ENCODE measurements at places on chromosomes 4 and X.

DNA sequence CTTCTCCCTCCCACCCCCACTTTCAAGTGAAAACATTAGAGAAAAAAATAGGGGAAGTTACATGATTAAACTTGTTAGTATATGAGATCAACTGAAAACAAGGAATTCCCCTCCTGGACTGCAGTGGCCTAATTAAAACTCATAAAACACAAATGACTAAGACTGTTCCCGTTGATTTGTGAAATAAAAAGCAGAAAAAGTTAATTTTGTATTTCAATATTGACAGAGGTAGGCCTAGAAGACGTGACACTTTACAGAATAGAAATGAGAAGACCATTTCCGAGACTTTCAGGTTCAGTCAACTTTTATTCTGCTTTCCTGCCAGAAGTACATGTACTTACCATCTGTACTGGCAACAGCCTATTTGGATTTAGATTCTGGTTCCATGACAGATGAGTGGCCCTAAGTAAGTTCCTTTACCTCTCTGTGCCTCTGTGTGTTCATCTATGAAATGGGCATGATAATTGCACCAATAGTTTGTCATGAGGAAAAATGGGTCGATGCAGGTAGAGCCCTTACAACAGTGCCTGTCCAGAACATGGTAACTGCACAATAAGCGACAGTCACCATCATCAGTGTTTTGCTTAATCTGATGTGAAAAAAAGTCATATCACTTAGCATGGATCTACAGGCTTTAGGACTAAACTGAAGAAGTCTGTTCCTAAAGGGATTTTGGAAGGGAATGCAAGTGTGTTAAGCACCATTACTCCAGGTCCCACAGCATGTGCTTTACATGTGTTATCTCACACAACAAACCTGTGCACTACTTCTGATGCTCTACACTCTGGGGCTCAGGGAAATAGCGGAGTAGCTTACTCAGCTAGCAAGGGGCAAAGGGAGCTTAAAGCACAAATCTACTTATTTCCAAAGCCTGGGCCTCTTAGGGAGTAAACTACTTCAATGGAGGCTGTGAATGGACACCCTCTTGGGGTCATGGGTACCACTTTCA lies 562.3 kb upstream of the DIPK2B start:
- DNase-seq, result no peak

GRCh38 chr4:41670530-41670929 lies 78.0 kb downstream of the PHOX2B start:
- DNase-seq, result no peak

- no peak for DNase-seq
Observed at GRCh38 chrX:125205918-125206665, 113.6 kb upstream of the TEX13C start.

DNA sequence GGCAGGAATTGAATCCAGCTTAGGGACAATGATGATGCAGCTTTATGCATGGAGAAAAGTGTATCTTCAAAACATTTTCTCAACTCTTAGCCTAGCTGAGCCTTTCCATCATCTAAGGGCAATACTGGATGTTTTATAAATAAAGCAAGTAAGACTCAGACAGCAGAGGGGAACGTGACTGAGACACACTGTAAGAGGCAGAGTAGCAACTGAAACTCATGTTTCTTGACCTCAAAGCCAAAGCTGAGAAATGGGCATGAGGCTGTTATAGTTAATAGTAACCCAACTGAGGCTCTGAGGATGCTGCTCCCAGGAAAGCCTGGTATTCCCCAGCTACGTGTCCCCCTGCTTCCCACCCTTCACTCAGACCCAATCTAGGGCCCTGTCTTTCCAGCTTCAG lies 44.6 kb downstream of the ARHGEF9 start:
- no peak for DNase-seq

GRCh38 chr4:124224256-124224655 lies 488.3 kb downstream of the ANKRD50 start:
- no peak for DNase-seq

DNA sequence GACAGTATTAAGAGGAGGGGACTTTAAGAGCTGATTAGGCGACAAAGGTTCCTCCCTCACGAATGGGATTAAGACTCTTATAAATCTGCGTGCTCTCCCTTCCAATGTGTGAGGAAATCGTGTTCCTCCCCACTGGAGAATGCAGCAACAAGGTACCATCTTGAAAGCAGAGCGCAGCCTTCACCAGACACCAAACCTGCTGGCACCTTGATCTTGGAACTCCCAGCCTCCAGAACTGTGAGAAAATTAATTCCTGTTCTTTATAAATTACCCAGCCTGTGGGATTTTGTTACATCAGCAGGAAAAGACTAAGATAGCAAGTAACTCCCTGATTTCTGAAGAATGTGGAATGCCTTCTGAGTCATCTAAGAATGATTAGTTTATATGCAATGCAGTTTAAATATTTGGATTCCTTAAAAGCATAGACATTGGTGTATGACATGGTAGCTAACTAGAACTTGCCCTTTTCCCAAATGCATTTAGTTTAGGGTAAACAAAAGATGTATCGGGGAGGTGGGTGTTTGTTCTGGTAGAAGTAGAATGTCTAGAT lies 86.1 kb downstream of the USP46 start:
- no peak for DNase-seq

- DNase-seq, result no peak
Observed at GRCh38 chrX:32397562-32398216, 813.7 kb downstream of the DMD start.

- no peak for DNase-seq
Observed at GRCh38 chr4:165199722-165200121, 7.6 kb upstream of the KLHL2 start.

GRCh38 chrX:148380650-148381561 lies 119.5 kb upstream of the AFF2 start:
- no peak for DNase-seq

DNA sequence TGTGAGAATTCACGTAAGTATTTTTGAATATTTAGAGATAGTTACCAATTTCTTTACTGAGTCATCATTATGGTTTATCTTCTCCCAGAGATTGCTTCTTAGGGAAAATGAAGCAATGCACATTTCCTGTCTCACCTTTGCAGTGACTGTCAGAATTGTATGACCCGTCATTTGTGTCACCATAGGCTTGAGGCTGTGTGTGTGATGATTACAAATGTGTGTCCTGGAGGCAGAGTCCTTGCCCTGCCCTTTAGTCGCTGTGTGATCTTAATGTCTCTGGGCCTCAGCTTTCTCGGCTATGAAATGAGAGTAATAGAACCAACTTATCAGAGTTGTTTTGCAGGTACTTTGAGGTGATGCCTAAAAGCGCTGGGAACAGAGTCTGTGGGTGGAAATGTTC lies 13.9 kb downstream of the HCCS start:
- no peak for DNase-seq

DNA sequence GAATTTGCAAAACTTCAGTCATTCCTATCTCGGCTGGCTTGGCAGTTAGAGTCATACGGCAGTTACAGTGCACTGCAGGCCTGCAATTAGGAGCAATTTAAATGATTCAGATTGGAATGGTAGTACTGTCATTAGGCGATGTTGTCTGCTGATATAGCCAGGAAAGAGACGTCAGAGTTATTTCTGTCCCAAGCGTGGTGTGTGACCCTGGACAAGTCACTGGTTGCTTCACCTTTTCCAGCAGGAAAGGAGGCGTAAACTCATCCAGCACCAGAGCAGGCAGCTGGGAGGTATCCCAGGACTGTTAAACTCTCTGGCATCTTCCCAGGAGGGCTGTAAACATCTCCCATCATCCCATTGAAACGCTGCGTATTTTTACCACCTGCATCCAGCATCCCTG lies 836 bp upstream of the LNX1 start:
- no peak for DNase-seq

DNA sequence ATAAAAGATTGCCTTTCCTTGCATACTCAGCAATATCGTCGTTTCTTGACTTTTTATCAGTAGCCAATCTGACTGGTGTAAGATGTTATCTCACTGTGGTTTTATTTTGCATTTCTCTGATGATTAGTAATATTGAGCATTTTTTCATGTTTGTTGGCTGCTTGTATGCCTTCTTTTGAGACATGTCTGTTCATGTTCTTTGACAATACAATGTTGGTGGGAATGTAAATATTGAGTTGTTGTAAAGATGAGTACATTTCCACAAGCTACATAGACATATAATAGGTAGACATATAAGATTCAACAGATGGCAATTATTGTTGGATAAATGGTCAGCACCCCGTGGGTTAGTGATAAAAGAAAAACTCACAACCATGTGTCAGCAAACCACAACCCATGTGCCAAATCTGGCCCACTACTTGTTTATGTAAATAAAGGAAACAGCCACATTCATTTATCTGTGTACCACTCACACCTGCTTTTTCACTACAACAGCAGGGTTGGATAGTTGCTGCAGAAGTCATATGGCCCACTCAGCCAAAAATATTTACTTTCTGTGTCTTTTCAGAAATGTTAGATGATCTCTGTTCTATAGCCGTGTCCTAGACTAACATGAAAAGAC lies 153.1 kb upstream of the VCX start:
- no peak for DNase-seq

- DNase-seq, result no peak
Observed at GRCh38 chr4:124417371-124417770, 295.2 kb downstream of the ANKRD50 start.

GRCh38 chr4:85603437-85604336 lies 128.7 kb downstream of the ARHGAP24 start:
- DNase-seq, result peak; percentile 45

DNA sequence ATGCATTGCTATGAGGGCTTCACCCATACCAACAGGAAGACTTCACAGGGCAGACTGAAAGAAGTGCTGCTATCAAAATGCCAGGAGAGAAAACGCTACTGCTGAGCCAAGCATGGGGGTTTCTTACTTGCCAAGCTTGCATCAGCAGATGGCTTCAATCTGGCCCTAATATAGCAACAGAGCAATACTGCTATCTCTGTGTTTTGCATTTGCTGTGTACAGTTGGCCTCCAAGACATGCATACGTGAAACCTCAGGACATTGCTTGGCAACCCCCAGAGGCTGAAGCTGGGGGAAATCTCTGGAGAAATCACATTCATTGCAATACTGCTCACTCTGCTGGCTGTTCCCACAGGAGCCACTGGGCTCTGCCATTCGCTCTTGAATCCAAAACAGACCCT lies 127.2 kb upstream of the GPC4 start:
- no peak for DNase-seq

DNA sequence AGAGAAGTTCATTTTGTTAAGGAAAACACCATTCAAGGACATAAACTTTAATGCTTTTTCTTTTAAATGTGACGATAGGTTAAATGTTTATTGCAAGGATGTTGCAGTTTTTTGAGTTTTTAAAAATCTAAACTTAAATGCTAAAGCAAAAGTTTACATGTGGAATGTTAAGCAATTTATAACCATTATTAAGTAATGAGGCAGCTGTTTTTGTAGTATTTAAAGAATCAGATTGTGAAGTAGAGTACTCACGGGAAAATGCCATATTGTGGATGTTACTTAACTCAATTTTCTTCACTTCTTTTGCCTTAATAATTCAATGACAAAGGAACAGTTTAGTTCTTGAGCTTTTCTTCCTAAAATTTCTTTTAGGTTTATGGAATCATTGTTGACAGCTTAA lies 43.5 kb downstream of the UBE2K start:
- DNase-seq, result no peak

GRCh38 chr4:169412046-169412445 lies 141.3 kb upstream of the SH3RF1 start:
- no peak for DNase-seq

GRCh38 chrX:37332987-37333658 lies 16.0 kb upstream of the PRRG1 start:
- no peak for DNase-seq

GRCh38 chrX:3526731-3527130 lies 180.3 kb upstream of the MXRA5 start:
- DNase-seq, result no peak

GRCh38 chr4:133152831-133153481 lies 3.9 kb downstream of the PCDH10 start:
- no peak for DNase-seq

DNA sequence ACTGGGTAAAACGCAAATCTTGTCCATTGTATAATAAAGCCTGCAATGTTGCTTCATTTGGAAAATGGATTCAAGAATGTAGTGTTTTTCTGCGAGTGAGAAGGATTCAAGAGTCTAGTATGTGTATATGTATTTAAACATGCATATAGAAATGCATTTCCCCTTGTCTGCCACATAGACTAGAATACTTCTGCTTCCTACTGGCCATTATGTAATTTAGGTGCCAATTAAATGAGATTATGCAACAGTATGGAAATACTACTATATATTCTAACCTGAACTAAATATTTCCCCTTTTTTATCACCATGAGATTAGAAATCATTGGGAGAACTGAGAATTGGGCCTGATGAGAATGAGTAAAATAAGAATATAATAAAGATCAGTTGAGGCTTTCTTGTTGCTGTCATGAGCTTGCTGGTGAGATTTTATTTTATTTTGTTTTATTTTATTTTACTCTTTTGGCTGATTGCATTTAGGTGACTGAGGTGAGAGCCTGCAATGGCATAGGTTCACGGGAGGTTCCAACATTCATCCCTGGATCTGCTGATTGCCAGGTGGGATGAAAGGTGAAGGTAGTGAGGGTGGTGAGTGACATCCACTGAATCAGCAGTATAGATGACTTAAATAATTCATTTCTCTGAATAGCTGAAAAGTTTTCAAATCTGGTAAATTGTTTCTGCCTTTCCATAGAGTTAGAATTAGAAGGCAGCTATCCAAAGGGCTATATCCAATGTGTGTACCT lies 95.6 kb upstream of the SLC4A4 start:
- DNase-seq, result no peak

- DNase-seq, result peak; percentile 24
Observed at GRCh38 chrX:46903458-46904242, 8.6 kb upstream of the JADE3 start.

DNA sequence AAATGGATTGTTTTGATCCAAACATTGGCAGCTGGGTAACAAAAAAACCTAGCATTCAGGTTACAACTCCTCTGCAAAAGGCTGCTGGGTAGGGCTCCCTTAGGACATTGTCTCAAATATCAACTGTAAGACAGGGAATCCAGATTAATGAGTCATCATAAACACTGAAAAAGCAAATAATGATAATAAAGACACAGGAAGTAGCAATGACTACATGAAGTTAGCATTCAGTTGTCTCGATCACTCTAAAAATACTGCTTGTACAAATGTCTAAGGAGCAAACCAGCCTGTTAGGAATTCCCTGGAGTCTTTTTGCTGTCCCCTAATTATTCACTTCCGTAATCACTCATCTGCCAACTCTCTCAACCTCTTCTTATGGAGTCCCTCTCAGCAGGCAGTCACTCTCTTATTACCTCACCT lies 259.2 kb downstream of the GPC3 start:
- peak; percentile 12 for DNase-seq

DNA sequence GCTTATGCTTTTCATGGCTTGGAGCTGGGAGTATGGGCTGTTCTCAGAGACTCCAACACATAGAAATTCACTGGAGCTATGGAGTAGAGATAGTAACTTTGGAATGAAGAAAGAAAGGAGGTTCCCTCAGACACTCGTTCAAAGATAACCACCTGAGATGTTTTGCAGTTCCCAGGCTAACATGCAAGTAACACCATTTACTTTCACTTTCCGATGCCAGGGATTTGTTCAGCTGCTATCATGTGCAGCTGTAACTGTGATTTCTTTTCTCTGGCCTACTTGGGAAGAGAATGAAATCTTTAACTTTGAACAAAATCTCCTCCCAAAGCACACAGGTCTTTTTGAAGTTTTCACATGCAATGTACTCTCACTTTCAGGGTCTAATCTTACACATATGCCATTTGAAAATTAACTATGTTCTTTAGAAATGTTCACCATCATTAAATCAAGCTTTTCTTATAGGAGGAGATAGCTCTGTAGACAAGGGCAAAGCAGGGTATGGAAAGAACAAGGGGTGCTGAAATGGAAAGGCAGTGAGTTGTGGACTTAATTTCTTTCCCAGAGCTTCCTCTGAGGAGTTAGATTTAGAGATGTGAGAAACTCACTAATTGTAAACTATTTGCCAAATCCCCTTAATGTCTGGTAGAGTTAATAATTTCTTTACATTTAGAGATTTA lies 514.3 kb downstream of the PDHA2 start:
- DNase-seq, result no peak

Measured in HFF-Myc (cell line).